SIG-M5 (cell line): ENCODE measurements at places on chromosomes 13 and 19.

DNA sequence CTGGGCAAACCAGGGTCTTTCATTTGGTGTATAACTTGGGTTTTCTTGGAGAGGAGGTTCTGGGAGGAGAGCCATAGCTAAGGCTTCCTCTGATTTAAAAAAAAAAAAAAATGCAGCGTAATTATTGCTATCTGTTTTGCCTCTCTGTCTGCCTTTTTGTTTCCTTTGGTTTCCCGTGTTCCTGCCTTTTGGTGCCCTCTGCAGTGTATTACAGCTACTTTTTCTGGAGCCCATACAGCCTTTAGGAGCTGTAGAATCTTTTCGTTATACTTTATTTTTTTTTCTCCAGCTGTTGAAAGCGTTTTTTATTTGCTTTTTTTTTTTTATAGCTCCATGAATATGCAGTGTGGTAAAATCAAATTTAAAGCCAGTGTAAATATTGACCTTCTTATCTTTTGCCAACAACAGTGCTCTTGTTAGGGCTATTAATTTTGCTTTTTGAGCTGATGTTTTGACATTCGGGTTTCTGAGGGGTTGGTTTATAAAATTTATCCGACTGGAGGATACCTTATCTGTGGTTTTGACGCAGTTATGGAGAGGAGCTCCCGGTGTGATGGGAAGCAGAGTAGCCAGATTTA, 38.1 kb downstream of the ZNF493 start:
- no peak for DNase-seq

GRCh38 chr13:66714795-66715194, 515.3 kb downstream of the PCDH9 start:
- no peak for DNase-seq

GRCh38 chr19:13160557-13160956, 10.3 kb downstream of the IER2 start:
- no peak for DNase-seq

GRCh38 chr19:17948931-17949930, 16.4 kb downstream of the CCDC124 start:
- DNase-seq, result no peak

- DNase-seq, result no peak
Observed at GRCh38 chr19:48636859-48637448, at the start of gene DBP. Gene DBP (minus strand): TSS chr19:48637379. CDS start chr19:48636994, 385 bp downstream.

DNA sequence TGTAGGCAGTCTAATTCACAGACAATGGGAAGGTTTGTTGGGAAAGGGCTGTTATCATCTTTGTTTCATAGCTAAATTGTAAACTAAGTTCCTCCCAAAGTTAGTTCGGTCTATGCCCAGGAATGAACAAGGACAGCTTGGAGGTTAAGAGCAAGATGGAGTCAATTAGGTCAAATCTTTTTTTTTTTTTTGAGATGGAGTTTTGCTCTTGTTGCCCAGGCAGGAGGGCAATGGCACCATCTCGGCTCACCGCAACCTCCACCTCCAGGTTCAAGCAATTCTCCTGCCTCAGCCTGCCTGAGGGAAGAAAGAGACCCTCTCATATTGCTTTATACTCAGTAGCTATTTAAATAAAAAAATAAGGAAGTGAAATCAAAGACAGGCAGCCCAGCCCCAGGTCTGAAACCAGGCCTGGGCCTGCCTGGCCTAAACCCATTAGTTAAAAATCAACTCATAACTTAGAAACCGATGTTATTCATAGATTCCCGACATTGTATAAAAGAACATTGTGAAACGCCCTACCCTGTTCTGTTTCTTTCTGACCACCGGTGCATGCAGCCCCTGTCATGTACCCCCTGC, 297.4 kb upstream of the SGCG start:
- DNase-seq, result no peak

DNA sequence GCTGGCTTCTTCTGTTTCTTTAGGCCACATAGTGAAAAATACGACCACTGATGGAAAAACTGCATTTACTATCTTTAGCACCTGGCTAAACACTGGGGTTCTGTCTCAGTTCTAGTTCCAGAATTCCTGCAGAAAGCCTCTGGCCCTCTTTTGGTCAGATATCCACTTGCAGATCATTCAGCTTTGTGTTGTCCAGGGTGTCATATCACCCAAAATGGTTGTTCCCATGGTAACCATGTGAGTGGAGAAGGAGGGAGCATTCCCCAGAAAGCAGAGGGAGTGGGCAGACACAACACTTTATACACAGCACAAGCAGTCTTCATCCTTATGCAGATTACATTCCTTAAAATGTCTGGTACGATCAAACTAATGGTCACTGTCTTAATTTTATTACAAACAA, 73.5 kb downstream of the CAB39L start:
- no peak for DNase-seq

DNA sequence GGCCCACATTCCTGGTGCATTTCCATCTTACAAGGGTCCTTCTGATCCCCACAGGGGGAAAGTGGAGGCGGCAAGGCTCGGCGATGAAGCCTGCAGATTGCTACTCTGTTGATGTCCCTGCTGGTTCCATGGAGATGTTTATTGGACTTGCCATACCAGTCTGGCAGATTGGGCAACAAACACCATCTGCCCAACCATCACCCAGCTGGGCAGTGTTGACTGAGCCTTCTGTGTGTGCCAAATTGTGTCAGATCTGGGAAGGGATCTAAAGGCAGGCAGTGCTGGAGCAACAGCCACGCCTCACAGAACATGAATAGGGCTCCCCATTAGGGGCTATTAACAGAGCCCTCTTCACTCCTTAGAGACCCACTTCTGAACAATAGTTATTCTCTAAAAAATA, 35.0 kb downstream of the FLT1 start:
- no peak for DNase-seq

GRCh38 chr13:31756346-31756745, 17.0 kb downstream of the RXFP2 start:
- no peak for DNase-seq

- no peak for DNase-seq
Observed at GRCh38 chr19:16607819-16608218, 20.2 kb downstream of the MED26 start.

DNA sequence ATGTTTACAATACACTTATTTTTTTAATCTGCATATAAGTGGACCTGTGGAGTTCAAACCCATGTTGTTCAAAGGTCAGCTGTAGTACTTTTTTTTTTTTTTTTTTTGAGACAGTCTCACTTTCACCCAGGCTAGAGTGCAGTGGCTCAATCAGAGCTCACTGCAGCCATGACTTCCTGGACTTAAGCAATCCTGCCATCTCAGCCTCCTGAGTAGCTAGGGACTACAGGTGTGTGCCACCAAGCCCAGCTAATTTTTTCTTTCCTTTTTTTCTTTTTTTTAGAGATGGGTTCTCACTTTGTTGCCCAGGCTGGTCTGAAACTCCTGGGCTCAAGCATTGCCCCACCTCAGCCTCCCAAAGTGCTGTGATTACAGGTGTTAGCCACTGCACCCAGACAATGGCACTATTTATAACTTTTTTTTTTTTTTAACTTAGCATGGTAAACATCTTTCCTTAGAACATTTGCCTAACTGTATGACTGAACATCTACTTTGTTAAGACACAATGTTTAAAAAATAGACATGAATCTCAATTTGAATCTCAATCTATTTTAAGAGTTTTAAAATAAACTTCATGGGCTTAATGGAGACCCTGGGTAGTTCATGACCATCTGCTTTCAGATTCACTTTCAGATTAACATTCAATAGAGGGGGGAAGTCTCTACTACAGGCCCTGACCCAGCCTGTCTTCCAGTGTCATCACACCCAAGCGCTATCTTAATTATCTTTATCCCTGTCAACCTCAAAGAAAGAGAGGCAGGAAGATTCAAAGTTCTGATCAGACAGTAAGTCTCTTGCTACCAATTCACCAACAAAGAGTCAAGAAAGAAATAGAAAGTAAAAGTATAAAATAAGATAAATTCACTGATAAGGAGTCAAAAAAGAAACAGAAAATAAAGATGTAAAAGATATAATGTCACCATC, 97.7 kb upstream of the DOCK9 start:
- DNase-seq, result no peak
